ENCODE measurements at places on chromosomes 2 and 18.

GRCh38 chr2:24461685-24462084, 29.4 kb upstream of the NCOA1 start:
- DNase-seq, result no peak

GRCh38 chr2:32136097-32136496, 29.6 kb upstream of the SLC30A6 start:
- DNase-seq, result no peak

DNA sequence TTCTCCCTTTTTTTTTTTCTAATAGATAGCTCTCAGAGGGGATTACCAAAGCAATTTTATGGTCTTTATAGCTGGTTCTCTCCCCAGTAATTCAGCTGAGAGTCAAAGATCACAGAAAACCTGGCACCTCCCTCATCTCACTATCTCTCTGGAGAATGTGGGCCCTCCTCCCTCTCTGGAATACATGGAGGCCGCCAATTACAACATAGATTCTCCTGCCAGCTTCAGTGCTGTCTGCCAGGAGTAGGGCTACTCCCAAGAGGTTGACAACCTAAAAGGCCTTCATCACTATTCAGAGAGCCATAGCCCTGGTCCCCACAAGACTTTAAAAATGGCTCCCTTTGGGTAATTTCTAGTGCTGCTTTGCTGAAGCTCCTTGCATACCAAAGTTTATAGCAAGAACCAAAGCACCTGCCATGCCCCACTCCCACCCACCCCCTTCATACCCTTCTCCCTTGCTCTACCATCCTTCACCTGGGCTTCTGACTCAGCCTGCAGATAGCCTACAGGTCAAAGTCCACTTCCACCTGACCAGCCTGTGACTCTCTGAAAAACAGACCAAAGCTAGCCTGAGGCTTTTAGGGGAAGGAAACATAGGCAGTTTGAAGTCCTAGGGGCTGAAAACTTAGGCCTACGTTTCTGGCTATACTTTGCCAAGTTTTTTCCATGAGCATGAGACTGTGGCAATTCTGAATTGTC, 472.3 kb downstream of the TNS1 start:
- DNase-seq, result no peak

GRCh38 chr2:63124218-63124617, 73.6 kb downstream of the OTX1 start:
- DNase-seq, result no peak

DNA sequence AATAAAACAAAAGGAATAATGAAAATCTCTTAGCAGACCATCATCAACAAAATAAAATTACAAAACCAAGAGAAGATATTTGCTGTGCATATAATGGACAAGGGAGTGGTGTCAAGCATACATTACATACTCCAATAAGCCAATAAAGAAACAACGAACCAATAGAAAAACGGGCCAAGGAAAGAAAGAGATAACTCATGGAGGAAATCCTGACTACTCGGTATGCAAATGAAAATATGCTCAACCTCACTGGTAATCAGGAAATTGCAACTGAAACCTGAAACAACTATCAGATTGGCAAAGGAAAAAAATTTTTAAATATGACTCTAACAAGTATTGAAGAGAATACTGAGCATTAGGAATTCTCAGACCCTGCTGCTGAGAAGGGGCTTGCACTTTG, 84.7 kb downstream of the BCL2 start:
- DNase-seq, result no peak
